DND-41 (cell line): ENCODE measurements at places on chromosomes 2 and 18.

GRCh38 chr2:234271338-234271737 lies 220.8 kb downstream of the SPP2 start:
- no peak for DNase-seq

DNA sequence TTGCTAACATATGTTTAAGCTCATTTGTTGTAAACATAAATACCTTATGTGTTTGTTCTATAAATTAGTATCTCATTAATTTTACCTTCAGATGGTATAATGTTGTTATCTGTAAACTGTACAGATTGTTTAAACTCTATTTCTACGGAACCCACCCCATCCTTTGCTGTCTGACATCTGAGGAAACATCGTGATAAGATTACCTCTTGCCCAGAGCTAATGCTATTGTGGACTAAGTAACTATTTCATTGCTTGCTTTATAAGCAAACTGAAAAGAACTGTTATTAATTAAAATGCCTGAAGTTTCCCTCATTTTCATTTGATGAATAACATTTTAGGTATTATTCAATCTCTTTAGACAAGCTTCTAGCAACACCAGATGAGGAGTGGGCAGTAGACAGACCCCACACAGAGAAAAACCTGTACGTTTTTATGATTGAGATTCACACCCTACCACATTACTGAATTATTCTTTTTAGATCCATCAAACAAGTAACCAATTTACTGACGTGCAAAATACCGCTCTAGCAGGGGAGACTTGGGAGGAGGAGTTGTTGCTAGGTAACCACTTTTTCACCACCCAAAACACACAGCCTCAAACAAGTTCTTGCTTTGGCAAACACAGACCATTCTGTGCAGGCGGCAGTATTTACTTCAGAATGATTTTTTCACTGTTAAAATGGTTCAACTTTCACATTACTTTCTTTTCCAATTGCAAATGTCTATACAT lies 1.9 kb upstream of the SYT4 start:
- peak; percentile 10 for DNase-seq

DNA sequence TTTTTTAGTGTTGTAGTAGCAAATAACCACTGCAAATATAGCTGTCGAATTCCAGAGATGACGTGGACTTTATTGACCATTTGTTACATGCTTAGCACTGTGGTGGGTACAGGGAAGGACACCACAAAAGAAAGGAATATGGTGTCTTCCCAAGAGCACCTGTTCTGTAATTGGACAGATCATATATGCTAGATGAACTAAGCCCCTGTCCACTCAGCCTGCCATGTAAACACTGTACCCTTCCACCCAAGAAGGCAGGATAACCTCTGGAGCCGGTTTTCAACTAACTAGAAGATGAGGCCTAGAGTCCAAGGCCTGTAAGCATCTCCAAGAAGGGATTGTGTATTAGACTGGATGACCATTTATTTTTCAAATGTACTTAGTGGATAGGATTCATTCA lies 44.1 kb downstream of the COX7A2L start:
- DNase-seq, result no peak

DNA sequence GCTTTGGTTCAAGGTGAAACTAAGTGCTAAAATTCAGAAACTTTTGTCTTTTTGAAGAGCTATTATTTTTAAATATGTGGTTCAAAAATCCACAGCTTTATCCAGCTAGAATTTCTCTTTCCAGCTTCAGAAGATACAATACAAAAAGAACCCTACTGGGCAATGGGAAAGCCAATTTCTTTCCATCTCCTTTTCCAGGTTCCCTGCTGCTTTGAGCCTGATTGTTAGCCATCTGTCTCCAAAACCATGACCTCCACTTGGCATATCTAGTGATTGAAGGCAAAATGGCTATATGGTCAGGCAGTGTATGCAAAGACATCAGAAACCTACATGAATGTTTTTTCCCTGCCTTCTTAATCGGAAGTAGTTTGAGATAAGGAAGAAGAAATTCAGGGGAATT lies 134.1 kb downstream of the KCNH7 start:
- no peak for DNase-seq

- no peak for DNase-seq
Measured at GRCh38 chr2:100707016-100707947, 112.7 kb upstream of the NPAS2 start.
